ENCODE measurements at places on chromosomes 6 and 20.

DNA sequence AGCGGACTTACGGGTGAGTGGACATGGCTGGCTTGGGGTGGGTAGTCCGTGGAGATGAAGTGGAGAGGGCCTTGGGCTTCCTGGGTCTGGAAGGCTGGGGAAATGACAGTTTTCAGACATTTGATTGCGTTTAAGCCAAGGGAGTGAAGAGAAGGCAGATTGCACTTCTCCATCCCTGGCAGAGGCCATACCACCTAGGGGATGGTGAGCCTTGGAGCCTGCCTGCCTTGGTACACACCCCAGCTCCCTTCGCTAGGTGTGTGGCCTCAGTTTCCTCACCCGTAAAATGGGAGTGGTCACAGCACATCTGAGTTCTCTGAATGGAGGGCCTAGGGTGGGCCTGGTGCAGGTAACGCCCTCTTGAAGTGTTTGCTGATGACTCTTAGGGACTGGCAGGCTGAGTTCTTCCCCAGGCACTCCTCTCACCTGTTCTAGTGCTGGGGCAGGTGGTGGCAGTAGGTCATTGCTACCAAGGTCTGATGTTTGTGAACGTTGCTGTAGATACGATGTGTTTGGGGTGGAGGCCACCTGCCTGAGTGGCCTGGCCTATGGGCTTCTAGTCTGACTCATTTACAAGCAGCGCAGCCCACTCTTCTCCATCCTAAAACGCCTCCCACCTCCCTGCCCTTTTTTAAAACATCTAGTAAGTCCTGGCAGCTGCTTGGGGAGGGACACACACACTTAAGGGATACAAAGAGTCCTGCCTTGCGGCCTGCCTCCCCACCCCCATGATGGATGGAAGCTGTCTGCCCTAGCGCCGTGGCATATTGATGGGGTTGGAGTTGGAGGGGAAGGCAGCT, 2.3 kb downstream of the RBM38 start:
- DNase-seq: no peak

- no peak for DNase-seq
Observed at GRCh38 chr20:39524371-39524911, 562.3 kb downstream of the DHX35 start.

GRCh38 chr6:158004701-158005095, 23.0 kb downstream of the SYNJ2 start:
- DNase-seq: no peak

GRCh38 chr20:11929947-11930346, 12.3 kb downstream of the BTBD3 start:
- DNase-seq: no peak

DNA sequence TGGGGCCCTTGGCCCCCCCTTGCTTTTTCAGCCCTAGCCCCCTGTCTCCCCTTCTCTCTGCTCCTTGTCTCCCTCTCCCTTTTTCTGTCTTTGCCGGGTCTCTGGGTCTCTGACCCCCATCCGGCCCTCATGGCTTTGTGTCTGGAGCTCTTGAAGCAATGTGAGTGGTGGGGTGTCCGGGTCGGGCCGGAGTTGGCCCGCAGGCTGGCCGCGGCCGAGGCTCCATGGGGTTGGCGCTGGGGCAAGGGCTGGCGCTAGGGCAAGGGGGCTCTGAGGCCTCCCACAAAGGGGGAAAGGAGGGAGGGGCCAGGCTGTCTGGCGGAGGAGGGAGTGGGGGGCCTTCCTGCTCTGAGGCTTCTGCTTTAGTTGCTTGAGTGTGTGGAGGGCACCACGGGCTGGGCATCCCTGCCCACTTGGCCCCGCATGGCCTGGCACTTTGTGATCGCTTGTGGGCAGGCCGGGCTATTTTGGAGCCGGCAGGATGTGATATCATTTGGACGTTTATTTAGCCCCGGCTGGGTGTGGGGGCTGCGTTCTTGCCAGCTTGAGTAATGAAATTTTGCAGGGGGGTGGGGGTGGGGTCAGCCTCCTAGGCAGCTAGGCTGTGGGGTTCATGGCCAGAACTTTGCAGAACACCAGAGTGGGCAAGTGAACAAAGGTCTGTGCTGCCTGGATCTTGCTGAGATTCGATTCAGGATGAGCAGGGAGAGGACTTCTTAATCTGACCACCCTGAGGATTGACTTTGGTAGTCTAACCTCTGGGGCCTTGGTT, 78.7 kb upstream of the MYL9 start:
- no peak for DNase-seq

DNA sequence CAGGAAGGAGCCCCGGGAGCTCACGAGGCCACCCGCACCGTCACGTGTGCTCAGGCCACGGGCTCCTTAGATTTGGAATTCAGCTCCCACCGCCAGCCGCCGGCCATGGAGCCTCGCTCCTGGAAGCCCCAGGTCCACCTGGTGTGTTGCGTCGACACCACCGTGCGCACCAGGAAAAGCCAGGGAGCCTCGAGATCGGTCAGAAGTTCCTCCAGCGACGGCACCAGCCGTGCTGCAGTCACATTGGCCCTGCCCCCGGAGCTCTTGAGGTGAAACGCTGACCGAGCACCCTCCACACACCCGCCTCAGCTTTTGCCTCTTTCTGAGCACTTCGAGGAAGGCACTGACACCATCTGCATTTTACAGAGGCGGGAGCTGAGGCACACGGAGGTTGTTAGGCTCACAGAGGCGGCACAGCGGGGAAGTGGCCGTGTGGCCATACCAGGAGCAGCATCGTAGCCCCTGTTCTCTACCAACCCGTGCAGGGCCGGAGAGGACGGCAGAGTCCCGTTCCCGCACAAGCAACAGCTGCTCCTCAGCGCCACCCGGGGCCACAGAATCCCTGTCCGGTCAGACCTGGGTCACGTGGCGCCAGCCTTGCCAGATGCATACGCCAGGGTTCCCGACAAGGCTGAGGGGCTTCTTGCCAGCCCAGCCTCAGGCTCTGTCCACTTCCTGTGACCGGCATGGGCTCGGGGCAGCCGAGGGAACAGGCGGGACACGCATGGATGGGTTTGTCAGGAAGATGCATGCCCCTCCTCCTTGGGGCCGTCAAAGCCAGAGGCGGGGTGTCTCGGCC, 7.6 kb downstream of the NKAIN4 start:
- DNase-seq: no peak

GRCh38 chr6:165845493-165845892, 182.5 kb upstream of the PDE10A start:
- DNase-seq: no peak

- no peak for DNase-seq
Observed at GRCh38 chr6:168545428-168545827, 104.4 kb downstream of the SMOC2 start.

- DNase-seq: peak; percentile 44
Observed at GRCh38 chr20:63567386-63568169, 6.5 kb downstream of the HELZ2 start.

DNA sequence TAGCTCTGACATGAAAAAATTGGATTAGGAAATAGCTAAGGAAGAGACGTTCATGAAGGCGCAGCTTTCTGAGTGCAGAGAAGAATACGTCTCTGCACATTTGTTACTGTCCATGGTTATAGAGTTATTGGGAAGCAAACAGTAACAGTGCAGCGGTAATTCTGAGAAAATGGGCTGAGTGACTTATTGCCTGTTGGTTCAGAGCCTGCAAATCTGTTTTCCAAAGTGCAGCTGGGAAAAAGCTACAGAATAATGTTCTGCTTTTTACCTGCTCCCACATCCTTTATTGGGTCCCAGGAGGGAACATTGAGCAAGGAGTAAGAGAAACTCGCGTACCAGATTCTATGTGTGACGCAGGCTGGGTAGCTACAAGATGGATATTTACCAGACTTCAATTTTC, 160.2 kb downstream of the BTBD3 start:
- no peak for DNase-seq

- DNase-seq: no peak
Observed at GRCh38 chr6:111844921-111845320, 28.3 kb downstream of the FYN start.

GRCh38 chr6:88220493-88220892, 54.3 kb upstream of the CNR1 start:
- no peak for DNase-seq

- DNase-seq: no peak
Observed at GRCh38 chr6:89727501-89727900, 89.0 kb upstream of the LYRM2 start.

DNA sequence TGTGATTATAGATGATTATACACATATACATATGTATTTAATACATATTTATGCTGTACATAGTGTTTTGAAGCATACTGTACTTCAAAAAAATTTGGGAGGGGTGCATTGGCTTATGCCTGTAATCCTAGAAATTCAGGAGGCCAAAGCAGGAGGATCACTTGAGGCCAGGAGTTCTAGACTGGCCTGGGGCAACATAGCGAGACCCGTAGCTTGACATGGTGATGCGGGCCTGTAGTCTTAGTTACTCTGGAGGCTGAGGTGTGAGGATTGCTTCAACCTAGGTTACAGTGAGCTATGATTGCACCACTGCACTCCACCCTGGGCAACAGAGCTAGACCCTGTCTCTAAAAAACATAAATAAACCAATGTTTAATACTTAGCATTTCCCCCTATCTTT, 1.6 kb upstream of the FAM110A start:
- no peak for DNase-seq

GRCh38 chr6:37930288-37930971, 110.9 kb downstream of the ZFAND3 start:
- no peak for DNase-seq

DNA sequence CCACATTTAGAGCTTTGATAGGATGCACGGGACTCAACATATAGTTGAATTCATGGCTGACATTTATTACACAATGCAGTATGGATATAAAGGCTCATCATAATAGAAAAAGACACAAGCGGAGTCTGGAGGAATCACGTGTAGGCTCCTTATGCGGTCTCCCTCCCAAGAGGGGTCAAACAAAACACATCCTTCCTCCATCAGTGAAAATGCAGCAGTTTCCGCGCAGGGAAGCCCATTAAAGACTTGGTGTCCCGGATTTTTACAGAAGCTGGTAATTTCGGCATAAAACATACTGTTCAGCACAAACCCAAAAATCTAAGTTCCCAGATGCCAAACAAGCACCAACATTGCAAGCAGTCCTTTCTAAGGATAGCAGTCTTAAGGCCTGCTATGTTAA, 1.1 kb downstream of the USP45 start:
- no peak for DNase-seq

DNA sequence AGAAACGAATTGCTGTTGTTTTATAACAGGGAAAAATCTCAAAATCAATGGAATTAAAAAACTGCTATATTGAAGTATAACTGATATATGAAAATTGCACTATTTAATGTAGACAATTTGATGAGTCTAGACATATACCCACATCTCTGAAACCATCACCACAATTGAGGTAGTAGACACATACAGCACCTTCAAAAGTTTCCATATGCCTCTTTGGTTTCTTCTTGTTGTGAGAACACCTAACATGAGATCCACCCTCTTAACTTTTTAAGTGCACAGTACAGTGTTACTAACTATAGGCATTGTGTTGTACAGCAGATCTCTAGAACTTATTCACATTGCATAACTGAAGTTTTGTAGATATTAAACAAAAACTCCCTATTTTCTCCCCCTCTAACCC, 14.0 kb upstream of the SLC17A5 start:
- no peak for DNase-seq
